ENCODE measurements at places on chromosomes 16 and 17.
A peak's percentile ranks its signal among the peaks of the same experiment; 100 is the strongest.

GRCh38 chr17:42132941-42133340 is 10.3 kb downstream of the HSPB9 start:
- DNase-seq, result peak; percentile 61

GRCh38 chr17:42345396-42346073 is 42.7 kb downstream of the STAT3 start:
- no peak for DNase-seq

DNA sequence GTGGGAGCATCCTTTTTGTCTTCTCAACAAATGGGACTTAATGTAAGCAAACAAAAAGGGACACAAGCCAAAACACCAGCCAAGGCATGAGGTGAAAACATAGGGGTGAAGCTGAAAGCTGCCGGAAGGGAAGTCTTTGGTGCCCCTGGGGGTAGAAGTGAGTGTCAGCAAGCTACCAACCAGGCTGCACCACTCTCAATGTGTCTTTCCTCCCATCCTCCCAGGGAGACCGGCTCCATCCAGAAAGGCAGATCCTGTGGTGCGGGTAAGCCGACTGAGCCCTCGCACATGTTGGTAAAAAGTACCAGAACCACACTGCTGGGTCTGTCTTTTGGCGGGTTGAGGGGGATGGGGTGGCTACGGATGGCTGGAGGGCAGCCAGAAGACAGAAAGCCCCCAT is 52.0 kb upstream of the SREBF1 start:
- no peak for DNase-seq

GRCh38 chr16:30744183-30744582 is 4.0 kb upstream of the PHKG2 start:
- DNase-seq, result no peak

DNA sequence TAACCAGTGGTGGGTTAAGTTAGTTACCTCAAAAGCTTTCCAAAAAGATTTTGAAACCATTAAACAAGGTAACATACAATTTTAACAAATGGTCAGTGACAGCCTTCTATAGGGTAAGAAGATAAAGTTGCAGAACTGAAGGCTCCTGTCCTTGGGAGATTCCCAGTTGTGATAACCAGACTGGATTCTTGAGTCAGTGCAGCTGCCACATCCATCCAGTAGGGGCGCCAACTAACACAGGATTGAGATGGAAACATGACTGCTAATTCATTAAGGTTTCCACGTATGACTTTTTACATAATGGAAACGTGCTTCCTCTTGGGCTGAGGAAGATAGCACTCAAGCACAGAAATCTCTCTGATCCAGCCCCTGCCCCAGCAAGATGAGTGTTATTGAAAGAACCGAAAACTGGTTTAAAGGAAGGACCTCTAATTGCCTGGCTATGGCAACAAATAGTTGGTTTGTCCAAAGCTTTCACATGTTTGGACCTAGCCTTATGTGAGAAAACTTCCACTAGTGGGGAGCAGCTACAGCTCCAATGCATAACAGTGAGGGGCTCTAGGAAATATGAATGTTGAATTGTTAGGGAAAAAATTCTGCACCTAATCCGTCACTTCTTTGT is 269.8 kb upstream of the MYOCD start:
- peak; percentile 20 for DNase-seq

DNA sequence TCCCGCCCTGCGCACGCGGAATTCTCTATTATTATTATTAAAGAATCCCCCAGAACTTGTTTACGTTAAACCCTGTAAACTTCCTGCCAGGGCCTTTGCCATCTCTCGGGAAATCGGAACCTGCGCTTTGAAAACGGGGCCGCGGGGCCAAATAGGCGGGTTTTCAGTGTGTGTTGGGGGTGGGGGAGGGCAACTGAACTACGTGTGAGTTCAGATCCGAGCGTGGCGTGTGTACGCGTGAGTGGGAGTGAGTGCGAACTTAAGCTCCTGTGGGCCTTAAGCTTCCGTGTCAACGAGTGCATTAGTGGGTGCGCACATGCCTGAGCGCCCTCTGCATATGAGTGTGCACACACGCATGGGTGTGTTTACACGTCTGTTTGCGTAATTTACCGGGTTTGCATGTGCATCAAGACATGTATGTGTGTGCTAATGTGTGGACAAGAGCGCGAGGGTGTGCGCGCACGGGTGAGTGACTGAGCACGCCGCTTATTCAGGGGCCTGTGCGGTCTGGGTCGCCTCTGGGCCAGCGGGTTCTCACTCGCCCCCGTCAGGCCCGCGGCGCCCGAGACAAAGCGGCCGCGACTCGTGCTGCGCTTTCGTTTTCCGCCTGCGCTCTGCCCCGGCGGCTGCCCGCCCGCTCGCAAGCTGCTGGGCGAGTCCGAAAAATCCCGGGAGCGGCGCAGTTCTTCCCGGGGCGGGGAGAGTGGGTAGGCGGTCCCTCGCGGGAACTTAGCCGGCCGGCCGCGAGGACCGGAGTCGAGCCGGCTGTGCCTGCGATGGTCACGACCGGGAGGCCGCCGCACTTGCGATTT is 1.2 kb upstream of the FOXF1 start:
- peak; percentile 50 for DNase-seq

DNA sequence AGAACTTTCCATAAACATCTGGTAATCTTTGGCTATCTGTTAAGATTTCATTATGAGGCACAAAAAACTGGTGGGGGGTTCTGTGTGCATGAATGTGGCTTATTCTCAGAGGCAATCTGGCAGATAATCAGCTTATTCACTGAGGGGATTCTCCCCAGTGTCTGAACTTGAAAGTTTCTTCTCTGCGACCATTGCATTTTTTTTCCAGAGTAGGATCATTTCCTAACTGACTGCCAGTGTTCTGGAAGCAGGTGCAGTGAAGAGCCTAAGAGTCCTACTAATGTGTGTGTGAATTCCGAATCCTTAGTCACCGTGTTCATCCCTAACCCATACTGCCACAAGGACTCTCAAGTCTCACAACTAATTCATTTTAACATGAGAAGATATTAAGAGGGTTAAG is 64.9 kb upstream of the LRRC37A3 start:
- no peak for DNase-seq

- no peak for DNase-seq
These were observed 8.1 kb downstream of the TMEM204 start for GRCh38 chr16:1541293-1542165.

DNA sequence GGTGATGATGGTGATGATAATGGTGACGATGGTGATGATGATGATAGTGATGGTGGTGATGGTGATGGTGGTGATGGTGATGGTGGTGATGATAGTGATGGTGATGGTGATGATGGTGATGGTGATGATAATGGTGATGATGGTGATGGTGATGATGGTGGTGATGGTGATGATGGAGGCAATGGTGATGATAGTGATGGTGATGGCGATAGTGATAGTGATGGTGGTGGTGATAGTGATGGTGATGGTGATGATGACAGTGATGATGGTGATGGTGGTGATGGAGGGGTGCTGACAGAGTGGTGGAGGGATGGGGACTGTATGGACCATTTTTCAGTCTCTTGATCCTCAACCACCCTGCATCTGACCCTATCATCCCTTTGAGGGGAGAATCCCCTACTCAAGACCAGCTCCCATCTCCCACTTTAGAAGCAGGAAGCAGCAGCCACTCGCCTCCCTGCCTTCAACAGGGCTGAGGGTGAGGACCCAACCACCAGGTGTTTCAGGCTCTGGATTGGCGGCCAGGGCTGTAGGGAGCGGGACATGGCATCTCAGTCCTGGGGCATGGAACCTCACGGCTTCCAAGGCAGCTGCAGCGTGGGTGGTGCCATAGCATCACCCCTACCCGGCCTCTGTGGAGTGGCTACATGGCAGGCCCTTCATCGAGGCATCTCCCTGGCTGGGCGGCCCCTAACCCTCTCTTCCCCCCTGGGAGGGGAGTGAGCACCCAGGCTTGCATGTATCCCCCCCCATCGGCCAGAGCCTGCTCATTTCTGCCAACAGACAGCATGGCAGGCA is 4.5 kb downstream of the FSCN2 start:
- no peak for DNase-seq

DNA sequence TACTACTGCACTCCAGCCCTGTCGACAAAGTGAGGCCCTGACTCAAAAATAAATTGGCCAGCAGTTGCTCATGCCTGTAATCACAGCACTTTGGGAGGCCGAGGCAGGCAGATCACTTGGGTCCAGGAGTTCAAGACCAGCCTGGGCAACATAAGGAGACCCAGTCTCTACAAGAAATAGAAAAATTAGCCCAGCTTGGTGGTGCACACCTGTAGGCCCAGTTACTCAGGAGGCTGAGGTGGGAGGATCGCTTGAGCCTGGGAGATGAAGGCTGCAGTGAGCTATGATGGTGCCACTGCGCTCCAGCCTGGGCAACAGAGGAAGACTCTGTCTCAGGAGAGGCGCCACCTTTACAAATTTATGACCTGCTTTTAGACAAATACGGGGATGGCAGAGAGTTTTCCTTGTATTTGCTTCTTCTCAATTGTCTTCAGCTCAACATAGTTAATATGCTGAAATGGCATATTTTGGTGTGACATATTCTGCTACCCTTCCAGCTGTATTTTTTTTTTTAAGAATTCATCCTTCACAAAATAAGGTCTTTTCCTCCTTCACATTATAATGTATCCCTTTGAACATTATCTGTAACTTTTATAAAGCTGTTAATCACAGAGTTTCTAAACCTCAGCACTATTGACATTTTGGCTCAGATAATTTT is 21.1 kb upstream of the YPEL2 start:
- no peak for DNase-seq

DNA sequence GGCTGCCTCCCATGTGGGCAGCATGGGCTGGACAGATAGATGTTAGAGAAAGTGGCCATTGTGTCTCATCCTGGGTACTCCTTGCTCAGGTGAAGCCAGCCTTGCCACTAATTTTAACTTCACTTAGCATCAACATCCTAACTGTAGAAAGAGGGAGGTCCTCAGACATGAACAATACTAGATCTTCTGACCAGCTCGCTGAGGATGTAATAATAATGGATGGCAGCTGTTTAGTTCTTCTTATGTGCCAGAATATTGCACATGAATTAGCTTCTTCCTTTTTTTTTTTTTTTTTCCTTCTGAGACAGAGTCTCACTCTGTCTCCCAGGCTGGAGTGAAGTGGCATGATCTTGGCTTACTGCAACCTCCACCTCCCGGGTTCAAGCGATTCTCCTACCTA is 232.4 kb downstream of the CCDC182 start:
- no peak for DNase-seq

- peak; percentile 84 for DNase-seq
These were observed 142.2 kb downstream of the RAB11FIP4 start for GRCh38 chr17:31533546-31534155.

GRCh38 chr16:58999762-59000161 is 265.6 kb upstream of the GOT2 start:
- no peak for DNase-seq

DNA sequence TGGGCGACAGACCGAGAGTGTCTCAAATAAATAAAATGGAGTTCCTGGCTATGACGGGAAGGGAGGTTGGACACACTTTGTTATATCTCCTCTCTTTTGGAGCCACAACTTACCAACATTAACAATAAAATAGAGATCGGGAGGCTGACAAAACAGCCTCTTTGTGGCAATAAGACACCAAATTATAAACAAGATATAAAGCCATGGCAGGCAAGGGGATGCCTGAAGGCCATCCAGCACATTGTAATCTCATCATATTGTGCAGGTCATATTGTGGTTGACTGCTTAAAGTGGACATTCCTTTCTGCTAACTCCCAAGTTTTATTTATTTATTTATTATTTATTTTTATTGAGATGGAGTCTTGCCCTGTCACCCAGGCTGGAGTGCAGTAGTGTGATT is 59.9 kb upstream of the MGAT5B start:
- no peak for DNase-seq

DNA sequence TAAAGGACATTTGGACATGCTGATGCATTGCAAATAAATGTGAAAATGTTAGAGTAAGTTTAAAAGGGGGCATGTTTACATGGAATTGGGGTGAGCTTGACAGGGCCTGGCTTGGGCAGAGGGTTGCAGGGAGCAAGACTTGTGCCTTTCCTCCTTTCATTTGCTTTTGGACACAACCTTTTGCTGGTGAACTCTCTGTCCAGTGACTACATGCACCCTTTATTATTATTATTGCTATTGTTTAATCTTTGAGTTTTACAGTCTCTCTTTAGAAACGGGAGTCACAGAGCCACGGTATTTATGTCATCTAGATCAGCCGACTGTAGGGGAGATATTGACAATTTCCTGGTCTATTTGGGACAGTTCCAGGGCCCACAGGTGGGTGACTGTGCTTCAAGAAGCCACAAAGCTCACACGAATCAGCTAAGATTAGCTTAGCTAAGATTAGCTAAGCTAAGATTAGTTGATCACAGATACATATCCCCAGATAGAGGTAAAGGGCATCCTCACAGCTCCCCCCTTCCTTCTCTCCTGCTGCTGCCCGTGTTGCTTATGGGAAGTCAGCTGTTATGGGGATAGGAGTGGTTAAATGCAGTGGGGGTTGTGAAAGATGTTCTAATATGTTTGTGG is 28.9 kb upstream of the ETV4 start:
- no peak for DNase-seq

GRCh38 chr17:4565209-4566141 is 5.1 kb upstream of the GGT6 start:
- DNase-seq, result peak; percentile 85

GRCh38 chr17:5355421-5356129 is 63.9 kb downstream of the NUP88 start:
- peak; percentile 45 for DNase-seq

GRCh38 chr16:1980030-1980769 is 1.1 kb downstream of the NOXO1 start:
- peak; percentile 26 for DNase-seq

DNA sequence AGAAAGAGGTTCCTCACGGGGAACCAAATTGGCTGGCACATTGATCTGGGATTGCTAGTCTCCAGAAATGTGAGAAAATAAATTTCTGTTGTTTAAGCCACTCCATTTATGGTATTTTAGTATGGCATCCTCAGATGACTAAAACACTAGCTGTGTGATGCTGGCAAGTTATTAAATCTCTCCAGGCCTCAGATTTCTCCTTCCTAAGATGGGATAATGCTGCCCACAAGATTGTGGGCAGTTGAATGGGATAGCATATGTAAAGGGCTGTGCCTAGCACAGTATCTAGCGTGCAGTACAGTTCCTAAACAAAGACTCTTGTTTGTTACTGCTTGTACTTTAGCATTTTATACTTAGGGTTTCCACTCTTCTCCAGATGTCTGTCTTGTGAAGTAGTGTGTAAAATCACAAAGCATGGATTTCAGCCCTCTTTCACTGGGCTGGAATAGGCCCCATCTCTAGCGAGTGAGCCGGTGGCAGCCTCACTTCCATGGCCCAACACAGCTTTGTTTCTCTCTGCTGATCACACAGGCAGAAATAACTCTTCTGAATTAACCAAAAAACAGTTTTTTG is 38.2 kb upstream of the PHAF1 start:
- no peak for DNase-seq

DNA sequence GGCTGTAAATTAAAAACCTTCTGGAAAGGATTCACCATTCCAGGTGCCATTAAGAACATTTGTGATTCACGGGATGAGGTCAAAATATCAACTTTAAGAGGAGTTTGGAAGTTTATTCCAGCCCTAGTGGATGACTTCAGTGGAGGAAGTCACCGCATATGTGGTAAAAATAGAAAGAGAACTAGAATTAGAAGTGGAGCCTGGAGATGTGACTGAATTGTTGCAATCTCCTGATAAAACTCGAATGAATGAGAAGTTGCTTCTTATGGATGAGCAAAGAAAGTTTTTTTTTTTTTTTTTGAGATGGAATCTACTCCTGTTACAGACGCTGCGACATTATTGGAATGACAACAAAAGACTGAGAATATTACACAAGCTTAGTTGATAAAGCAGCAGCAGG is 26.7 kb downstream of the CCL4 start:
- no peak for DNase-seq

GRCh38 chr16:18983565-18984434 is at the start of gene TMC7:
TSS of gene TMC7 (plus strand) at chr16:18983934. CDS start at chr16:18984064, 130 bp downstream.
- peak; percentile 90 for DNase-seq

- peak; percentile 78 for DNase-seq
These were observed 465 bp upstream of the PRSS22 start for GRCh38 chr16:2858245-2859025.

Measured in epithelial cell of esophagus (primary cell).